Tibial artery (tissue), 4 donors: ENCODE measurements at places on chromosomes 5 and 9.

GRCh38 chr5:88746438-88746882 lies 136.5 kb downstream of the MEF2C start:
- no peak for DNase-seq

GRCh38 chr9:103242025-103242424 lies 246.9 kb downstream of the CYLC2 start:
- DNase-seq, result no peak

DNA sequence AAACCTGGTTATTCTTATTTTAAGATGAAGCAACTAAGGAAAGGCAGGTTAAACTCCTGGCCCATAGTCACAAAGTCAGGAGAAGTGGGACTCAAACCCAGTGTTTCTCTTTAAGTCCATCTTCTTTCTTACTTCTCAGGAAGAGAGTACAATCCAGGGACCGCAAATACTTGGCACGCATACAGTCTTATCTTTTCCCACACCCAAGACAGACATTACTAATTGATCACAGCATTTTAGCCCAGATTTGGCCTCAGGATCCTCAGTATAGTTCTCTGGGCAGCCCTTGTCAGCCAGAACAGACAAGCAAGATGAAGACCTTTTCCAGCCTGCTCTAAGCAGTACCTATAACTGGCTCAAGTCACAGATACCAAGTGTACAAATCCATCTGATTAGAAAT lies 125.5 kb upstream of the RAI14 start:
- DNase-seq, result no peak

GRCh38 chr5:174090129-174090528 lies 44.6 kb downstream of the NSG2 start:
- no peak for DNase-seq

- DNase-seq, result peak; percentile 42
These were observed 84.6 kb upstream of the FSTL4 start for GRCh38 chr5:133696782-133697507.

DNA sequence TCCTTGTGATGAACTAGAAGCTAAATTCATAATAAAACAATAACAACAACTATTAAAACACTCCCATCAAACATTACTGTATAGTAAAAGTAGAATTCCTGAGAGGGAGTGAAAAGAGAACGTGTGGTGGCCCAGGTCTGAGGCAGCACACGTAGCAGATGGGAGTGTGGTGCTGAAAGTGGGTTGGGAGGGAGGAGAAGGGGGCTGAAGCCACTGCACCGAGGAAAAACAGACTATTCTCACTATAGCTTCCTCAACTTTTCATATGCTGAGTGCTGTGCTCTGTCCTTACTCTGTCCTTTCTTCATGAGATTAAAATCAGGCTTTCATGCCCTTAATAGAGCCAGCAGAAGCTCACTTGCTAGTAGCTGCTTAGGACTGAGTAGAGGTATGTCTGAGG lies 170.9 kb downstream of the PCSK1 start:
- DNase-seq, result no peak

GRCh38 chr9:76292246-76292645 lies 102.0 kb downstream of the RFK start:
- no peak for DNase-seq

- no peak for DNase-seq
These were observed 145.1 kb downstream of the IRX1 start for GRCh38 chr5:3740546-3741373.
